ENCODE measurements at places on chromosomes 3 and 15.
A peak's percentile ranks its signal among the peaks of the same experiment; 100 is the strongest.

DNA sequence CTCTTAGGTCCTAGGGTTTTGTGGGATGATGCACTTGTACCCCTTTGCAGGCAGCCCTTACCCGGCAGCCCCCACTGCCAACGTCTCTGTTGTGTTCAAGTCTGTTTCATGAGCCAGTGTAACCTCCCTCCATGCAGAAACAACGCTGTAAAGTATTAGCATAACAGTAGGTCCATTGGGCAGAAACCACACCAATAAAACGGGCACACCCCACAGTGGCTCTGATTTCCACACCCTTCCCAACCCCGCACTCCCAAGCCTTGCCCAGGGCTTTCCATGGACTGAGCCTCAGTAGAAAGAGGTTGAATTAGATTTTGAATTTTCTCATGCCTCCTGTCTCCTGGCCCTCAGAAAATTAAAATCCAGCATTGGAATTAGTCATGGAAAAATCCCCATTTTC lies 124.5 kb downstream of the CACNA1D start:
- no peak for DNase-seq

DNA sequence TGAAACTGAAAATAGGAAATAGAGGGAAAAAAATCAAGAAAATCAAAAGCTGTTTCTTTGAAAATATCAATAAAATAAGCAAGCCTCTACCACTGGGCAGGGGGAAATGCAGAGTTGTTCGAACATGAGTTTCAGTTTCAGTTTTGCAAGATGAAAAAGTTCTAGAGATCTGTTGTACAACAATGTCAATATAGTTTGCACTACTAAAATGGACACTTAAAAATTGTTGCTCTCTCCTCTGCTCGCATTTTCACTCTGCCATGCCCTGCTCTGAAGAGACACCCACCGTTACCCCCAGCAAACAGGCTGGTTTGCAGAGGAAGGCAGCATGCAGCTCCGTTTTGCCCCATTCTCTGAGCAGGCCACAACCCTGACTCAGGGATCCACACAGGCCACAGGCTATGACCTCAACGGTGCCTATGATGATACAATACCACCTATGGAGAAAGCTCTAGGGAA lies 64.5 kb downstream of the ZNF148 start:
- DNase-seq, result no peak

DNA sequence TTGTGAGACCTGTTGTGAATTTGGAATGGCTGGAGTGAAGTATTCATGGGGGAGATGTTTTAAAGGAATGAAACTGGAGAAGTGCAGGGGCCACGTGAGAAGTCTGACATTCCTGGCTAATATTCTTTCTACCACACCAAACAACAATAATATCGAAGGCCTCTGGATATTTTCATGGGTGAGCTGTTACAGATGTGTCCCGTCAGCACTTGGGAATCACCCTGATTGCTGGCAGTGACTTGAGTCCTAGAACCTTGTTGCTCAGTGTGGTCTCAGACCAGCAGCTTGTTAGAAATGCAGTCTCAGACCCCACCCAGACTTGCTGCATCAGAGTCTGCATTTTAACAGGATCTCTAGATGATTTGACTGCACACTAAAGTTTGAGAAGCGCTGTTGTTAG lies 113.8 kb downstream of the ITPR1 start:
- DNase-seq, result no peak

- DNase-seq, result no peak
Measured at GRCh38 chr15:56207092-56207491, 36.6 kb downstream of the RFX7 start.

DNA sequence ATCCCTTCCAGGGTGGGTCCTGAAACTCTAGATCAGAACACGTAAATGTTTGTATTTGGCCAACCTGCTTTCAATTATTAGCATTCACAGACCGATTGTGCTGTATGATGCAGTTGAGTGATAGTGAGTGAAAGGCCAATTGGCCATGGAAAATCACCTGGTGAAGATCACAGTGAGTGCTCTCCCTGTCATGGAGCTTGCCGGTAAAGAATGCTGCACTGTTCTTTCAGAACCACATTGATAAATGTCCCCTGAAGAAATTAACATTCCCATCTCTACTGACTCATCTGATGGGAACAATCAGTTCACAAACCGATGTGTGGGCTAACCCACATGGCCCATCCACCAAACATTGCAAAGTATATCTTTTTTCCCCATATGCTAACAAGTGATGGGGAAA lies 324.8 kb upstream of the TBL1XR1 start:
- DNase-seq, result no peak

DNA sequence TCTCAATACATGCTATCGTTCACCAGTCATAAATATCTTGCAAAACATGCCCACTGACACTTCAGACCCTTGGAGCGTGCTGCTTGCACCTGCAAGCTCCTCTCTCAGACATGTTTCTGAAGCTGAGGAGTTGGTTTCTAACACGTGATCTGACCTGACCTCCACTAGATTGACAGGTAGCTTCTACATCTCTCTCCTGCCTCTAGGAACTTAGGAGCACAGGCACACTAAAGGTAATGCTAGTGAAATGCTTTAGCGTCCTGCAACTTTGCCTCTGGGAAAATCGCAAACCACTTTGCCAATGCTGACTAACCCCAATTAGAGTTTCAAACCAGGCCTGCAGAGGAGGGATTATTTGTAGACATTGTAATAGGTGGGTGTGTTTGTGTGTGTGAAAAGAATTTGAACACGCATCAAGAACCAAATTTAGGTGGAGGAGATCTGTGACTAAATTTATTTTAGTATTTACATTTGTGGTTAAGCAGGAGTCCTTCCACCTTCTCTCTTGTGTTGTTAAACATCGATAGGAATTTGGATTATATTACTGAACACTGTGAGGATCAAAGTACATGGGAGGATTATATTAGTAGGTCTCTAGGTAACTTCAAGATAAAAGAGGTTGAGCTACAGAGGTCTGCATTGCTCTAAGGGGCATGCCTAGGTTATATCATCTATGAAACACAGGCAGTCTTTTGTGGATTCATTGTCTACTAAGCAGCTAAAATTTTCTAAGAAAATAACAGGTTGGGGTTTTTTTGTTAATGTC lies 86.7 kb upstream of the ZBED2 start:
- DNase-seq, result no peak

- no peak for DNase-seq
Measured at GRCh38 chr3:67897351-67898336, 243.2 kb upstream of the SUCLG2 start.

DNA sequence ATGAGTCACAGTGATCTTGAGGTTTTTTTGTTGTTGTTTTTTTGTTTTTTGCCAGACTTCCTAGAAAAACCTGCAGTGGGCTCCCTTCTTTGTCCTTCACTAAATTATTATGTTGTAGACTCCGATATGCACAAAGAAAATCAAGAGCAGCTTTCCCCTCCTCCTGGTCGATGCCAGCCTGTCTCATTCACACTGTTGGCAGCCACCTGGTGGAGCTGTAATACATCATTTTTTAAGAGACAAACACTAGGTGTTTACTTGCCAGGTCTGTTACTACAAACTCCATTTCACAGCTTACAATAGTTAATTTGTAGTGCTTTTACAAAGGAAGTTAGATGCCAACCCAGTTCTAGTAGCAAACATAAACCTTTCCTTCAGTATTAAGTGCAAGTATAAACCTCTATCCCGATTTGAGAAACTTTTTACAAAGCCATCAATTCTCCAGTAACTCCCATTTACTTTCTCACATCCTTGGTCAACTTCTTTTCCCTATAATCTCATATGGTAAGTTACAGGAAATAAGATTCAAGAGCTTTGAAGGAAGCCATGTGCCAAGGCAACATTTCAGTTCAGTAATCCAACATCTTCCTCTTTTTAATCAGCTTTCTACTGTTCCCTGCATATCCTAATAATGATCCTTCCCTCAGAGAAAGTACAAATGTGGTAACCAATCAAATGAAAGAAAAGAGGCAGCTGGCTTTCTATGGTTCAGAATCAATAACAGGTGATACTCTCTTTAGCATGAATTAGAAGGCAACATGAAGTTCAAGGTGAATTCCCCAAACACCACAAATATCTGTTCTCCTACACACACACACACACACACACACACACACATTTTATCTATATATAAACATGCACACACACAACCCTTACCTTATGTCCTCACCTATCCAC lies 14.0 kb downstream of the AAGAB start:
- DNase-seq, result no peak

- peak; percentile 44 for DNase-seq
Measured at GRCh38 chr3:73433687-73434086, 191.1 kb downstream of the PDZRN3 start.

- DNase-seq, result peak; percentile 18
Measured at GRCh38 chr15:89116404-89116803, 28.1 kb downstream of the ABHD2 start.

DNA sequence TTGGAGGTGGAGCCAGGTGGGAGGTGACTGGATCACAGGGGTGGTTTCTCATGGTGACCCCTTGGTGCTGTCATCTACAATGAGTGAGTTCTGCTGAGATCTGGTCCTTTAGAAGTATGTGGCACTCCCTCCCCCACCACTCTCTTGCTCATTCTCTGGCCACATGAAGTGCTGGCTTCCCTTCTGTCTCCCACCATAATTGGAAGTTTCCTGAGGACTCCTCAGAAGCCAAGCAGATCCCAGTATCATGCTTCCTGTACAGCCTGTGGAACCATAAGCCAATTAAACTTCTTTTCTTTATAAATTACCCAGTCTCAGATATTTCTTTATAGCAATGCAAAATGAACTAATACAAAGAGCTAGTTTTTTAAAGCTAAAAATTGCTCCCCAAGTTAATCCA lies 54.7 kb downstream of the SLC41A3 start:
- DNase-seq, result no peak

GRCh38 chr3:4562595-4562994 lies 69.4 kb downstream of the ITPR1 start:
- no peak for DNase-seq

DNA sequence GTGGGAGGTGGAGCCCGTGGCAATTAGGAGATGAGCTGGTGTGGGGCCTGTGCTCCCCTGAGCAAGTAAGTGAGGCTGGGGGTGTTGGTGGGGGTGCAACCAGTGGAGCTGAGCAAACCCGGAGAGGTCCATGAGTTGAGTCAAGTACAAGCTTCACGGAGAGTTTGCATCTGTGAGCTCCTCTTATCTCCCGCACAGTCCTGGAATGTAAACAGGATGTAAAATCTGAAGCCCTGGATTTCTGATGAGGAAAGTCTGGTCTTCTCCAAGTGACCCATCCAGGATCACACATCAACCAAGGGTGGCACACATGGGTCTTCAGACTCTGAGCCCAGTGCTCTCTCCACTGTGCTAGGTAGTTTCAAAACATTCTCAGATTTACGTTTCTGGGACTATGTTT lies 67.8 kb downstream of the LSM3 start:
- no peak for DNase-seq

All from fibroblast of skin of scalp (primary cell).